ENCODE measurements at places on chromosomes 3 and 15.

- no peak for DNase-seq
These were observed 3.6 kb downstream of the TRA2B start for GRCh38 chr3:185934174-185934557.

- DNase-seq = peak; percentile 72
These were observed 90.8 kb downstream of the ANP32A start for GRCh38 chr15:68729789-68730411.

DNA sequence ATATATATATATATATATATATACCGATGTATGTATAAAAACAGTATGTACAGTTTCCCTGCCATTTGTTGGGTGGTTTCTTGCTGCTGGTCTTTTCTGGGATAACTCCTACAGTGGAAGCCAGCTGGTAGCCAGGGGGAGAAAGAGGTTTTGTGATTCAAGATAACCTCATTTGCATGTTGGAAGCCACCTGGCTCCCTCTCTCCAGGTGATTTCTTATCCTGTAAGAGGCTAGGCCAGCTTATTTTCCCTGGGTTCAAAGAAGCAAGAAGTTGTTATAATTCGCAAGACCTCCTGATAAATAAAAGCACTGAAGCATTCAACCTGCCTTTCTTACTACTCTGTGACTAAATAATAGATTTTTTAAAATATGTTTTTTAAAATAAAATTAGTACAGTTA is 443.3 kb downstream of the VGLL3 start:
- no peak for DNase-seq

- no peak for DNase-seq
These were observed 168.3 kb downstream of the NEK10 start for GRCh38 chr3:27200721-27201489.

DNA sequence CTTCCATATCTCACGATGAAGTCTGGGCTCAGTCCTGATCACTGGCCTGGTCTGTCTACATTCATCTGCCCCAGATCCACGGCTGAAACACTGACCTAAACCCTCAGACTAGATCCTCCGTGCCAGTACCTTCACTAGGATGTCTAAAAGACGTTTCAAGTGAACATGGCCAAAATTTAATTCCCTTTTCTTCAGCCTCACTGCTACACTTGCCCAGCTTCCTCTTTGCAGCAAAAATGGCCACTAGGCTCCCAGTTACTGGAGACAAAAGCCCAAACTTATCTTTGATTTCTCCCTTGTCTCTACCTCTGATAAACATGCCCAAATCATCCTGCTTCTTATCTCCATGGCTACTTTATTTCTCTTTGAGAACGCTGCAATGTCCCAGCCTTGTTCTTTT is 1.7 kb downstream of the RASSF1 start:
- no peak for DNase-seq

DNA sequence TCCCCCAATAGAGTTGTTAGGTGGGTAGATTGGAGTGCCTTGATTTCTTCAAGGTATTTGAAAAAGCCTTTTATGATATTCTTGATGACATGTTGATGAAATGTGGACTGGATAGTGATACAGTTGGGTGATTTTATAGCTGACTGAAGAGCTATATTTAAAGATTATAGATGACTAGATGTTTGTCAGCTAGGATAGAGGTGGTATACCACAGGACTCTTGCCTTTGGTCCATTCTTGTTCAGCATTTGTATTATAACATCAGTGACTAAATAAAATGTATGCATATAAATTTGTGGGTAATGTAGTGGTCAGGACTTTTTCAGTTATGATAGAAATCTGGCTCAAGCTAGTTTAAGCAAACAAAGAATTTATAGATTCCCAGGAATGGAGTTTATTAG is 143.9 kb downstream of the ZNF609 start:
- no peak for DNase-seq

- DNase-seq = no peak
These were observed 2.6 kb downstream of the LIPC start for GRCh38 chr15:58434334-58434875.

DNA sequence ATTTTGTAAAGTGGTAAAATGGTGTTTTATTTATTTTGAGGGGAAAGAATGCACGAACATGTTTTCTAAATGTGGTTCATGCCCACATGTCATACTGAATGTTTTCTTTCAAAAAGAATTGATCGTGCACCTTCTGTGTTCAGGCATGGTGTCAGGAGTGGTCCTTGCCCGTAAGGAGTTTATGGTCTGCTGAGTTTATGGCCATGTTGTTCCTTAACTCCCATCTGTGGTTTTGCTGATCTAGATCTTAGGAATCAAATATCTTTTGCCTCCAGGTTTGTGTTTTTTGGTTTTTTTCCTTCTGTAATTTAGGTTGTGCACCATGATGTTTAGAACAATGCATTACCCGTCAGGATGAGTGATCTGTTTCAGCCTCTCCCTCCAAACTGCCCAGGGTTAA is 304.4 kb upstream of the NR2E3 start:
- no peak for DNase-seq

DNA sequence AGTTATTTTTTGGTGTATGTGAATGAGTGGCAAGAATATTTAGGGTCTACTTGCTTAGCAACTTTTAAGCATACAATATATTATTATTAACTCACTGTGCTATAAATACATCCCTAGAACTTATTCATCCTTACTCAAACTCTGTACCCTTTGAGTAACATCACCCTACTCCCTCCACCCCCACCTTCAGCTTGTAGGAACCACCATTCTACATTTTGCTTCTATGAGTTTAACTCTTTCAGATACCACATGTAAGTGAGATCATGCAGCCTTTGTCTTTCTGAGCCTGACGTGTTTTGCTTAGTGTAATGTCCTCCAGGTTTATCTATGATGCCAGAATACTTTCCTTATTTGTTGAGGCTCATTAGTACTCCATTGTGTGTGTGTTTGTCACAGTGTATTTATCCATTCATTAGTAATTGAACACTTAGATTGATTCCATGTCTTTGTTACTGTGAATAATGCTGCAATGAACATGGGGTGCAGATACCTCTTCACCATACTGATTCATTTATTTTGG is 526.9 kb downstream of the PYDC2 start:
- no peak for DNase-seq

DNA sequence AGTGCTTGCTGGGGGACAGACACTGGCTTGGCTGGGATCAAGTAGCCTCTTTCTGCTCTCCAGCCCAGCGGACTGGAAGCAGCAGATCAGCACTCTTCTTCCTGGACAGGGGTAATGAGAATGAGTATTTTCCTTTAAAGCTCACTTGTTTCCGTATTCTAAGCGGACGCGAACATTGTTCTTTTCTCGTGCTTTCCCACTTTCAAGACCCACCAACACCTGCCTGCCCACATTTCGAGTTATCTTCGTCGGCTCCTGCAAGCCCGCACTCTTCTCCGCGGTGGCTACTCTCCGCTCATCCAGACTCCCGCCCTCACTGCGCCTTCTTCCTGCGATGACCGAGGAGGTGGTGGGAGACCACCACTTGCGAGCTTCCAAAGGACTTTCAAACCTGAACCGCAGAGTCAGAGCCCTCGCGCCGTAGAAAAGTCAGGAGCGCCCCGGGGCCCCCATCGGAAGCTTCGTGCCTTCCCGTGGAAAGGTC is 1.6 kb upstream of the PPM1L start:
- peak; percentile 61 for DNase-seq

All from left hindlimb (tissue), 1 donor.